ENCODE measurements at places on chromosomes 5 and 9.

DNA sequence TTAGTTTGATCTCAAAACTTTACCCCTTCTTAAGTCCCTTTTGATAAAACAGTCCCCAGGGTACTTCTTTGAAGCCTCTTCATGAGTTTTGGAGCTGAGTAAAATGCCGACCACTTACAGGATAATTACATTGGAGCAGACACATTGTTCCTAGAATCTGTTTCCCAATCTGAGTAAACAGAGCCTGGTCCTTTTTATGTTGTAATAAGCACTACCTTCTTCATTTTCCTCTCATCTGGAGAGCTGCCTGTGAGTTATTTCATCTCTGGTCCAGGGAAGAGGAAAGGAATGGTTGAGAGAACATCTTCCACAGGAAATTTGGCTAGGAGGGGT, 26.3 kb upstream of the GALNT10 start:
- no peak for DNase-seq

- no peak for DNase-seq
These were observed 138.5 kb downstream of the SPOCK1 start for GRCh38 chr5:137360607-137361006.

DNA sequence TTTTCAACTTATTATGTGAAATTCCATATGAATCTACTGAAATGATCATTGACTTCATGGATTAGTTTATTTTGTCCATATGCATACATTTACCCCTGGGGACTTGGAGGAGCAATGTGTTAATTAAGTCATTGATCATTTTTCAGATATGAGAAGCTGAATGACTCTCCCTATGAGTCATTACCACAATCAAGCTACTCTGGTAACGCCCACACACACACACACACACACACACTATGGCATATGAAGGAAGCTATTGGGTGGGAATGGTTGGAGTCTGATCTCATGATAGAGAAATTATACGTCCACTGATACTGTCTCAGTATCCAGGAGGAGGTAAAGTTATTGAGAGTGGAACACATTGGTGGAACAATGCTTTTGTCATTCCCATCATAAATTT, 528.9 kb downstream of the AGTPBP1 start:
- DNase-seq, result no peak

DNA sequence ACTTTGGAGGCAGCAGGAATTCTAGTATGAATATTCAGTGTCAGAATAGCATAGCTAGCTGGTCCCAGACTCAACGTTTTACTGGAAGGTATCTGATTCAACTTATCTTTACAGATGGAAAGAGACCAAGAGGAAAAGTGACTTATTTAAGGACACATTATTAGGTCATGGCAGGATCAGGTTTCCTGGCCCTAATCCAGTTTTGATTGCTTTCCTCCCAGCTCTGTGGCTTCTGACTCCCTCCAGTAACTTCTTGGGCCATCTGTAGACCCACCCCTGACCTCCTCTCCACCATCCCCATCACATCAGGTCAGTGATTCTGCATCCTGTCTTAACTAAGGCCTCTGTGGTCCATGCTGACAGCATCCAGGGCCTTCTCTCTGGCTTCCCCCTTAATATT, 38.4 kb downstream of the SH3TC2 start:
- DNase-seq, result no peak

GRCh38 chr5:116365006-116365496, 209.6 kb downstream of the SEMA6A start:
- no peak for DNase-seq

- no peak for DNase-seq
These were observed at the start of gene EPB41L4A for GRCh38 chr5:112419164-112419985. EPB41L4A (minus strand) TSS chr5:112419277; CDS start chr5:112419039, 238 bp downstream.

- DNase-seq, result no peak
These were observed 30.7 kb downstream of the KCNT1 start for GRCh38 chr9:135732569-135733257.

- no peak for DNase-seq
These were observed 23.9 kb upstream of the SMAD5 start for GRCh38 chr5:136108766-136109165.

- no peak for DNase-seq
These were observed 67.0 kb upstream of the EIF4EBP3 start for GRCh38 chr5:140480310-140481014.

DNA sequence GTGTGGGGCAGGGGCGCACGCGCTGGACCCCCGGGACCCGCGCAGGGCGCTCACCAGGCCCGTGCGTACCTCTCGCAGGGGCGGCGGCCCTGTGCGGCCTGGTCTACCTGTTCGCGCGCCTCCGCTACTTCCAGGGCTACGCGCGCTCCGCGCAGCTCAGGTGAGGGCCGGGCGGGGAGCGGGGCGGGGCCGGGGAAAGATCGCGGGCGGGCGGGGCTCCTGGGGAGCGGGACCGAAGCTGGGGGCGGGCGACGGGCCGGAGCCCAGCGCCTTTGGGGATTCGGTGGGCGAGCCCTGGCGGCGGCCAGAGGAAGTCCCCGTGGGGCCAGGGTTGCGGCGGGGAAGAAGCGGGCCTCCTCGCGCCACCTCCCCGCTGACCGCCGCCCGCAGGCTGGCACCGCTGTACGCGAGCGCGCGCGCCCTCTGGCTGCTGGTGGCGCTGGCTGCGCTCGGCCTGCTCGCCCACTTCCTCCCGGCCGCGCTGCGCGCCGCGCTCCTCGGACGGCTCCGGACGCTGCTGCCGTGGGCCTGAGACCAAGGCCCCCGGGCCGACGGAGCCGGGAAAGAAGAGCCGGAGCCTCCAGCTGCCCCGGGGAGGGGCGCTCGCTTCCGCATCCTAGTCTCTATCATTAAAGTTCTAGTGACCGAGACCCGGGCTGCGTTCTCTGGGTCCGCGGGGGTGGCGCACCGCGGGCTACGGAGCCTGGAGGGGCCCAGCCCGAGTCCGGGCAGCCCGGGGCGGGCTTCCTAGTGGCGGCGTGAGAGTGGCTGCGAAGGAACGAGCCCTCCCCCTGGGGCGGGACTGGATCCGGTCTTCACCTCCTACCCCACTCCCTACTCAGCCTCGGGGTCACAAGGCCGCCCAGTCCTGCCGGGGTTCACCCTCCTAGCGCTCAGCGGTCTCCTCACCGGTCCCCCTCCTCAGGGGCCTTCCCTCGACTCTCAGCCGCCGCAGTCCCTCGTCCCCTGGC, 2.4 kb downstream of the LTC4S start:
- DNase-seq, result peak; percentile 51

GRCh38 chr5:149079883-149080282, 17.0 kb upstream of the SH3TC2 start:
- no peak for DNase-seq

DNA sequence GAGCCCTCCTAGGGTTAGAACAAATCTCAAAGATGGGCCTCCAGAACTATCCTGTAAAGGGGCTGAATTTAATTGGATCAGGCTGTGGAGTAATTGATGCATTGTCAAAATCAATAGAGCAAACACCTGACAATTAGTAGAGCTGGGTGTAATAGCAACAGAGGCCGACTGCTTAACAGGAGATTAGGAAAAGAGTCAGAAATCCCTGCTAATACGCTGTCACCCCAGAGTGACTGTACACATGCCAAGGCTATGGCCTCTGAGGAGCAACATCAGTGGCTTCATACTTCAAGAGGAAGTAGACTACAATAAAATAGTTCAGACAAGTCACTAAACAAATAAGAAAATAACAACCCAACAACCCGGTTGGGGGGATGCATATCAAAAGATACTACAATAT, 18.7 kb upstream of the GRPEL2 start:
- no peak for DNase-seq

DNA sequence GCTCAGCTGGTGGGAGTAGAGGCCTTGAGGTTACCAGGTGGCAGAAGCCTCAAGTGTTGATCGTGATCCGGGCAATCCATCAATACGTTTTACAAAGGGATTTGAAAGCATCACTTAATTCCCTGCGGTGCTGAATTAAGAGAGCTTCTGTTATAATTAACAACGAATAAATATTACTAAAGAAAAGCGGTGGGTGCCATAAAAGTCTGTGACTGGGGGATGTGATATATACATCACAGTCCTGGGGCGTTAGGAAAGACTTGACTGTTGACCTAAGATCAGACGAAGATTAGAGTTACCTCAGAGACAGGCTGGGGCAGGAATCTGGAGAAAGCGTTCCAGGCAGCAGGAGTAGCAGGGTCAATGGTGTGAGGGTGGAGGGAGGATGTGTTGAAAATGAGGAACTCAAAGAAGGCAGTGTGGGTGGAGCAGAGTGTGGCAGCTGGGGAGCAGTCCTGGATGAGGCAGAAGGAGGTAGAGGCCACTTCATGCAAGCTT, 6.7 kb upstream of the C5orf63 start:
- DNase-seq, result no peak

DNA sequence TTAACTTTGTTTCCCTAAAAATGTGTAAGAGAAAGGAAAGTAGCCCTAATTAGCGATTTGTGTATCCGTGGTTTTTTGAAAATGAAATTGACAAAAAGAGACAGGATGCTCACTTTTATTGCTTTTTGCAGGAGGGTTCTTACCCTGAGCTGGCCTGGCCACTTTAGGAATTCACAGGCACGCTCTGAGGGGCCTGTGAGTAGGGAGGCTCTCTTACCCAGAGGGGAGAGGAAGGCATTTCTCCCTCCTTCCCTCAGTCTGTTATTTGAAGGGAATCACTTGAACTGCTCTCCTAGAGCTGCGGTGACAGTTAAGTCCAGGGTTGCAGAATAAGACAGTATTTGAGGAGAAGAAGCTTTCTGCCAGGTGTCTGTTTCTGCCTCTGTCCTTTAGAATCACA, 16.7 kb downstream of the PIK3R1 start:
- no peak for DNase-seq

DNA sequence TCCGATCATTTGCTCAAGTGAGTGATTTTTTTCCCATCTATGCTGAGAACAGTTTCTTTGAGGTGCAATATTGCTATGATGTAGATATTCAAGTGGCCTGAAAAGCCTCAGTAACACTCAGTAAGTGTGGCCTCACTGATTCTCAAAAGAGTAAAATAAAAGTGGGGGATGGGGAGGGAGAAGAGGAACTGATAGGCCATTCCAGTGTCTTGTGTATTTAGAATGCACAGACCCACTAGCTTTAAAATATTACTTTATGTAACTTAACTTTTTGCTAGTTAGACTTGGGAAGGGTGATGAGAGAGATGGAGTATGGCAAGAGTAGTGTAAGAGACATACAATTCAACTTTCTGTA, 79.5 kb upstream of the ZNF608 start:
- DNase-seq, result no peak
